ENCODE measurements at places on chromosomes 7 and 10. TPM values are rescaled to one million over a fixed set of nuclear protein-coding genes. Genes with fewer than 3 reads are reported as not detected.

PNLIPRP1 gene
- not detected for polyA plus RNA-seq

ALOX5 gene
- polyA plus RNA-seq, result 223 TPM

NME8 gene
- 8.8 TPM for polyA plus RNA-seq

NPFFR1 gene
- 0.01 TPM for polyA plus RNA-seq

ICA1 gene
- 4.2 TPM for polyA plus RNA-seq

COBL gene
- not detected for polyA plus RNA-seq

NRCAM gene
- polyA plus RNA-seq, result not detected

NAT16 gene
- polyA plus RNA-seq, result not detected

ZMYND11 gene
- 7.0 TPM for polyA plus RNA-seq

SPDYE1 gene
- not detected for polyA plus RNA-seq

- no peaks in the 10 kb centered on the region for H3K27me3 ChIP-seq
- no peak overlapping the region for H3K4me3 ChIP-seq
- no peak overlapping the region for H3K27ac ChIP-seq
- H3K4me1 ChIP-seq, result no peaks in the 10 kb centered on the region
Observed at GRCh38 chr7:2172311-2173188, 60.2 kb downstream of the MAD1L1 start.

- peaks cover 9% of the 10 kb centered on the region for H3K4me1 ChIP-seq
- H3K36me3 ChIP-seq, result no peaks in the 10 kb centered on the region
- no peaks in the 10 kb centered on the region for H3K27me3 ChIP-seq
- no peak for DNase-seq
- no peak overlapping the region for H3K4me3 ChIP-seq
- H3K27ac ChIP-seq, result no peak overlapping the region
Observed at GRCh38 chr10:88971221-88972061, 18.9 kb upstream of the ACTA2 start.

DNA sequence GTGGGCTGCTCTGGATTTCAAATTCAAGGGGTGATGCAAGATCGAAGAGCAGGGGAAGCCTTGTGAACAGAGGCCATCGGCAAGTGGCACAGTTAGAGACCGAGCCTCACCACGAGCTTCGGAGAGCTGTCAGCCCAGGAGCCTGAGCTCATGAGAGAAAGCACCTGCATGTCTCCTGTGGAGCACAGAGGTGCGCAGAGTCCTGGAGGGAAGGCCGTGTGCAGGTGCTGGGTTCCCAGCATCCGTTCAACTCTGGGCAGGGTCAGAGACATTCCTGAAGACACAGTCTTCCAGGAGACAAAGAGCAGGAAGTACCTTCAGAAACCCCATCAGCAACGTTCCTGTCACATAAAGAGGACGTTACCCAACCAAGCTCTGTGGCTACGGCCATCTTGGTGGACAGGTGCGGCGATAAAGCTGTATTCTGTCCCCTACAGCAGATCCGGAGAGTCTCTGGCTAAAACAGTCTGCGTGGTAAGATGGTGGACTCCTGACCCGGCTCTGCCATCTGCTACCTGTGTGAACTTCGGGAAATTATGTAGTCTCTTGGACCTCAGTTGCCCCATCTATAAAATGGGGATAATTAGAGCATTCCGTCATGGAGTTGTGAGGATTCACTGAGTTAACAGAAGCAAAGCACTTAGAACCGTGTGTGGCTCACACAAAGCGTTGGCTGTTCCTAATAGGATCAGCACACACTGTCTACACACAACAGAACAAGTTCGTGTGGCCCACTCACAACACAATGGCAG lies 40.6 kb downstream of the NOD1 start:
- peaks cover 53% of the 10 kb centered on the region for H3K4me1 ChIP-seq
- no peaks in the 10 kb centered on the region for H3K27me3 ChIP-seq
- H3K27ac ChIP-seq, result peak overlapping the region; percentile 76

- H3K27ac ChIP-seq, result no peak overlapping the region
- no peak overlapping the region for H3K4me3 ChIP-seq
- no peaks in the 10 kb centered on the region for H3K4me1 ChIP-seq
- no peaks in the 10 kb centered on the region for H3K27me3 ChIP-seq
Observed at GRCh38 chr10:95275726-95276366, 15.0 kb downstream of the PDLIM1 start.

- no peaks in the 10 kb centered on the region for H3K27me3 ChIP-seq
- no peak overlapping the region for H3K27ac ChIP-seq
- H3K36me3 ChIP-seq, result no peaks in the 10 kb centered on the region
- no peak overlapping the region for H3K4me3 ChIP-seq
- H3K4me1 ChIP-seq, result peaks cover 12% of the 10 kb centered on the region
Observed at GRCh38 chr7:50685135-50686065, 97.3 kb downstream of the GRB10 start.

DNA sequence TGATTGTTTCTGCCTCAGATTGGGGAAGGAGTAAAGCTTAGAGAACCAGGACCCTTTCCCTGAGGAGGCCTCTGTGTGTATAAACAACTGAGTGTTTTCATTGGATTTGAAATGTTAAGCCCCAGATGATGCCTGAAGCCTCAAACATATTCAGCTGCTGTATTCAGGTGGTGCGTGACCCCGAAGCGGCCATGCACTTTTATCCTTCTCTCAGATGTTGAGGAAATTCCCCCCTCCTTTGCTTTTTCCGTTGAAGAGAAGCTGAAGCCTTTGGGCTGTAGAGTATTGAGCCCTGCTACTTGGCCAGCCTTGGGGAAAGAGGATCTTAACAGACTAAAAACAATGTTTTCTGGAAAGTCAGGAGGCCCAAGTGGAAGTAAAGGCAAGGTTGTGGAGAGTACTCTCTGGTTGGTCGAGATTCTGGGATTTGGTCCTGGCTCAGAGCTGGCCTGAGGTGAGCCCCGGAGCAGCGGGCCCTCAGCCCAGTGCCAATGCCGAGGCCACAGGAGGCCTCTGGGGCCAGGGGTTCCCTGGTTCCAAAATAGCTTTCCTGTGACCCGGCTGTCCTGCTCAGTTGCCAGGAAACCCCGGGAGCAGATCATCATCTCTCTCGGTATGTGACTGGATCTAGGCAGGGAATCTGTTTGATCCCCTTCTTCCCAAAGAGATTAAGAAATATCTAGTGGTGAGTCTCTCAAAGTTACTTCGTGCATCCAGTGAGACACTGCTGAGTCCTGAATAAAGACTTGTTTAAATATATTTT lies 22.5 kb downstream of the FKBP6 start:
- no peak for DNase-seq
- H3K27me3 ChIP-seq, result no peaks in the 10 kb centered on the region
- H3K36me3 ChIP-seq, result no peaks in the 10 kb centered on the region
- H3K4me1 ChIP-seq, result no peaks in the 10 kb centered on the region
- H3K4me3 ChIP-seq, result no peak overlapping the region
- H3K27ac ChIP-seq, result no peak overlapping the region

DNA sequence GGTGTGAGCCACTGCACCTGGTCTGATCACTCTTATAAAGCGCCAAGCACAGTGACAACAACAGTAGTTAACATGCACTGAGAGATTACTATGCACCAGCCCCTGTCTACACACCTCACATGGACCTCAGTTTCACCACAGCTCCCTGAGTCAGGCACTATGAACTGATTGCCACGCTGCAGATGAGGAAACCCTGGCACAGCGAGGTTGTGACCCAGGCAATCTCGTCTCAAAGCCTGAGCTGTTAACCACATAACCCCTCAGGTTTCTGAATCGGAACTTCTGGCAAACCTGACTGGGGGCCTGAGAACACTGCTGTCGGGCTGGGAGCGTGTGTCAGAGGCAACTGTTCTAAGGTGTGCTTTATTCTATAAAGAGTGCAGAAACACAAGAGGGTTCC lies 150.8 kb downstream of the RNF216 start:
- peaks cover 22% of the 10 kb centered on the region for H3K4me1 ChIP-seq
- DNase-seq, result no peak
- H3K4me3 ChIP-seq, result no peak overlapping the region
- no peaks in the 10 kb centered on the region for H3K27me3 ChIP-seq

DNA sequence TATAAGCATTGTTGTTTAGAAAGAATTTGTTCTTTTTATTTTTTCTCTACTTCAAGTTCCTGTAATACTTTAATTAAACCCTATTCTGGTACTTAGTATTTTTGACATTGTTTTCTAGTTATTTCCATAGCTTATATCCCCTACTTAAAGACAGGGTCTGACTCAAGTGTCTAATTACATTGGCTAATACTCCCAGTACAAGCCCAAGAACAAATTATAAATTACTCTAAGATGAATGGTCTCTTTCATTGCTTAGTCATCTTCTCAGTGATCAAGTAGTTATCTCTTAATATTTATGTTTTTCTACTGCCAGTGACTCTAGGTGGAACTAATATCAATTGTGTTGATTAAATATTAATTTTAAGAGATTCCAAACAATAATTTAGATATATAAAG lies 21.6 kb downstream of the AHR start:
- H3K4me3 ChIP-seq, result no peak overlapping the region
- no peaks in the 10 kb centered on the region for H3K4me1 ChIP-seq
- DNase-seq, result no peak
- H3K27me3 ChIP-seq, result no peaks in the 10 kb centered on the region
- H3K36me3 ChIP-seq, result peaks cover 29% of the 10 kb centered on the region
- H3K27ac ChIP-seq, result no peak overlapping the region

DNA sequence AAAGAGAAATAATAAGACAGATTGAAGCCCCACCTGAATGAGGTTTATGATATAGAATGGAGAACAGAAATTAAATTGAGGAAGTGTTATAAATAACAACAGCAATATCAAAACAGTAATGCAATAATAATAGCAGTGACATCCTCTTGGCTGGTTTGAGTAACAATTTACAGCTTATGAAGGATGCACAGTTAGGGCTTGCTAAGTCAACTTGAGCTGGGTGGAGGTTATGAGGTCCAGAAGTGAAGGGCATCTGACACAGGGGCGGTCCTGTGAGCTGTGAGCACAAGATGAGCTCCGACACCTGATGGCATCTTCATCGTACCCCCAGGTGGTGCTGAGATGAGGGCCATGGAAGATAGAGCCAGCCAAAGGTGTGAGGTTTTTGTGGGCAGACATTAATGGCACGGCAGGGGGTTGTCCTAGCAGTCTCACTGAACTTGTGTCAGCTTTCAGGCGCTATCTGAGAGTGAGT lies 30.5 kb downstream of the ARHGAP22 start:
- H3K27me3 ChIP-seq, result no peaks in the 10 kb centered on the region
- H3K36me3 ChIP-seq, result no peaks in the 10 kb centered on the region
- H3K27ac ChIP-seq, result peak overlapping the region; percentile 21
- peak overlapping the region; percentile 20 for H3K4me3 ChIP-seq
- peaks cover 61% of the 10 kb centered on the region for H3K4me1 ChIP-seq
- DNase-seq, result peak; percentile 58

- H3K27me3 ChIP-seq, result peaks cover 10% of the 10 kb centered on the region
- H3K27ac ChIP-seq, result no peak overlapping the region
- H3K36me3 ChIP-seq, result no peaks in the 10 kb centered on the region
Observed at GRCh38 chr7:101200504-101200861, 353 bp downstream of the MOGAT3 start.

DNA sequence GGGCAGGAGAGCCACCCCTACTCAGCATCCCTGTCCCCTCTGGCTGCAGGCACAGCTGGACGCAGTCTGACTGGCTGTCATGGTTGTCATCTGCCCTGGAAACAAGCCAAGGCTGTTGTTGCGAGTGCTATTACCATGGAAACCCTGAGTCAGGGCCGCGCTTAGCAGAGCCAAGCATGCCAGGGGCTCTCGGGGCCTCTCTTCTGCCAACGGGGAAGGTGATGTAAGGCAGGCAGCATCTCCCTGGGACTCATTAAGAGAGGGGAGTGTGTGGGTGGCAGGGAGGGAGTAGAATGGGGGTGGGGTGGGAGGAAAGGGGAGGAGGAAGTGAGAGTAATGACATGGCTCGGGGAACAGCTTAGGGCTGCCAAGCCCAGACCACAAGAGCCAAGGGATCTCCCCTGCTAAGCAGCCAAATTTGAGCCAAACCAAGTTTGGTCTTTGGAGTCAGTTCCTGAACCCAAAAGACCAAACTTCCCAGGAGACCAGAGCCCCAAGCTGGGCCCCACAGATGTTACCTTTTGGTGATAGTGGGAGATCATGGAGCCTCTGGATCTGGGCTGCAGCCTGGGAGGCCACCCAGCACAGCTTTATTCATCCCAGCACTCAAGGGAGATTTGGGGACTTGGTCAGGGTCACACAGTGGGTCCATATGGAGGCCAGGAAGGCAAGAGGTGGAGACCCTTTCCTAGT lies 67.6 kb downstream of the TMEM130 start:
- peak overlapping the region; percentile 38 for H3K27ac ChIP-seq
- no peak overlapping the region for H3K4me3 ChIP-seq
- H3K4me1 ChIP-seq, result peaks cover 16% of the 10 kb centered on the region
- H3K36me3 ChIP-seq, result no peaks in the 10 kb centered on the region
- peak; percentile 99 for DNase-seq

DNA sequence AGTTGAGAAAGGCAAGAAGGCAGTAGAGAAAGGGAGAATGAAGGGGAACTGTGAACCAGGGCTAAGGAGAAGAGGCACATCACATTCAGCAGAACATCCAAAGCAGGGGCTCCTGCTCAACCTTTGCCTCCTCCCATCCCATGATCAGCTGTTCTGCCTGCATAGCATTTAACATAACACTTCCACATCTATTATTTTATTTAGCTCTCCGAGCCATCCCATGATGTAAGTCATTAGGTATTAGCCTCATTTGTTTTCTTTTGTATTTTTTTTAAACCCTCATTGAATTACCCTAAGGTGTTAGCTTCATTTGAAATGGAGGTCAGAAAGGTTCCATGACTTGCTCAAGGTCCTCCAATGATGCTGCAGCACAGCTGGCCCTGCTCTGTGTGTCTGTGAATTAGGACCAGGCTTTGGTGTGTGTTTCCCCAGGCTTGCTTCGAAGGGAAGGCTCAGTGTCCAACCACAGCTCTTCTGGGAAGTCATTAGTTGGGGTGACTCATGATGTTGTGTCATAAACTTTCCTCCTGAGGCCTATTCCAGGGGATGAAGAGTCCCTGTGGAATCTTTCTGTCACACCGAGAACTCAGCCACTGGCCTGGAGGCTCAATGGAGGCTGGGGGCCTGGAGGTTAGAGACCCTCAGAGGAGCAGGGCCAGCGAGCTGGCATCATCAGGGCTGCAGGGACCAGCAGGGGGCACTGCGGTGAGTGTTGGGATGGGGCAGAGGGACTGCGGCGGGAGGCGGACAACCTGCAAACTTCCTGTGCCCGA lies 16.5 kb downstream of the NPFFR1 start:
- H3K4me3 ChIP-seq, result no peak overlapping the region
- H3K27ac ChIP-seq, result no peak overlapping the region
- DNase-seq, result peak; percentile 53
- no peaks in the 10 kb centered on the region for H3K36me3 ChIP-seq
- H3K27me3 ChIP-seq, result peaks cover 4% of the 10 kb centered on the region

GRCh38 chr7:79965946-79966345 lies 168.7 kb upstream of the GNAI1 start:
- no peaks in the 10 kb centered on the region for H3K36me3 ChIP-seq
- no peaks in the 10 kb centered on the region for H3K4me1 ChIP-seq
- no peak overlapping the region for H3K4me3 ChIP-seq
- H3K27ac ChIP-seq, result no peak overlapping the region
- no peaks in the 10 kb centered on the region for H3K27me3 ChIP-seq

DNA sequence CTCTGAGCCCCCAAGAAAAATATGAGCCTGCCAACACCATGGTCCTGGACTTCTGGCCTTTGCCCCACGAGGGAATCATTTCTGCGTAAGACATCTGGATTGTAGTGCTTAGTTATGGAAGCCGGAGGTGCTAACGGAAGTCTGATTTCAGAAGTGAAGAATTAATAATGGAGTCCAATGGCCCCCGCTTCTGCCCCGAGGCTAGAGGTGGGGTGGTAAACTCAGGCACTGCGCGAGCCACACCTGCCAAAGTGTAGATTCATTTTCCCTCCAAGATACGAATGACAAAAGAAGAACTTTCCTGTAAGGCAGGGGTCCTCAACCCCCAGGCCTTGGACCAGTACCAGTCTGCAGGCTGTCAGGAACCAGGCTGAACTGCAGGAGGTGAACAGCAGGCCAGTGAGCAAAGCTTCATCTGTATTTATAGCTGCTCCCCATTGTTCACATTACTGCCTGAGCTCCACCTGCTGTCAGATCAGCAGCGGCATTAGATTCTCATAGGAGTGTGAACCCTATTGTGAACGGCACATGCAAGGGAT lies 22.3 kb downstream of the CNPY1 start:
- no peak for DNase-seq
- no peaks in the 10 kb centered on the region for H3K36me3 ChIP-seq
- no peak overlapping the region for H3K27ac ChIP-seq
- H3K4me3 ChIP-seq, result no peak overlapping the region
- no peaks in the 10 kb centered on the region for H3K4me1 ChIP-seq

Measured in CD14-positive monocyte (primary cell).